NCI-H1436 (cell line): ENCODE measurements at places on chromosomes 6 and 20.

DNA sequence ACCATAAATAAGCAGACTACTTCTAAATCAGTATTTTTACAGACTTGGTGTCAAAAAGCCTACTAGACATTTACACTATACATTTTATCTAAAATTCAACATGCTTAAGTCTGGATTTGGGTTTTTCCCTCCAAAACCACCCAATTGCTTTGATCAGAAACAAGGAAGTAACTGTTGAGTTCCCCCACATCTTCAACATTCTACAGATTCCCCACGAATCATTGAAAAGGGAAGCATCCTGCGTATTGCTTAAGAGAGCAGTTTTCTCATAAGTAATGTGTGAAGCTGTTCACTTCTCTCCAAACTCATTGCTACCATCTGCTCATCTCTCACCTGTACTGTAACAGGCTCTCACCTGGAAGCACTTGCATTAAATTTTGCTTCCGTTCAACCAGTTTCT is 36.4 kb upstream of the RNF144B start:
- no peak for DNase-seq

GRCh38 chr6:116682334-116682712 is 1.3 kb downstream of the KPNA5 start:
- DNase-seq: no peak

GRCh38 chr6:139567095-139567494 is 192.6 kb upstream of the CITED2 start:
- DNase-seq: no peak

DNA sequence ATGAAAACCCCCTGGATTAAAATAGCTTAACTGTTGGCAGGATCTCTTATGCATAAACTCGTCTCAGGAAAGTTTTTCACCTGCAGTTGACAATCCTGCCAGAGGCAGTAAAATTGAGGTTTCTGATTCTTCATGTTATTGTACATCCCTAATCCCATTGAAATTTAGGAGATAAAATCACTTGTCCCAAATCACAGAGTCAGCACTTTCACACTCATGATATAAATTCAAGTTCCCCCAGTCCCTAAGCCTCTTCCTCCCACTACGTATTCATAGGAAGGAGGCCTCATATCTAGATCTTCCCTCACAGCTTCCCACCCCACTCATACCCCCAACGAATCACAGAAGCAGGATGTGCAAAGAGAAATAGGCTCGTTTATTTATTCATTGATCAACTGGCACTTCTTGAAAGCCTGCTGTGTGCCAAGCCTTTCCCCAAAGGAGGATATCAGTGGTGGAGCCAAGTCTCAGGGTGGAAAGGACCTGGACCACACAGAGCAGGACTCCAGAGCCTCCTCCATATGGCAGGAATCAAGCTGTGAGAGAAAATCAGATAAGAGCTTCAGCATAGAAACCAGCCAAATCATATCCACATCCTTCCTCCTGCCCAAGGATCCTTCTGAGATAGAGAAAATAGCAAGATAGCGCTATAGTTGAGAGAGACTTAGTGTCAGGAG is 2.3 kb downstream of the SLPI start:
- DNase-seq: no peak

DNA sequence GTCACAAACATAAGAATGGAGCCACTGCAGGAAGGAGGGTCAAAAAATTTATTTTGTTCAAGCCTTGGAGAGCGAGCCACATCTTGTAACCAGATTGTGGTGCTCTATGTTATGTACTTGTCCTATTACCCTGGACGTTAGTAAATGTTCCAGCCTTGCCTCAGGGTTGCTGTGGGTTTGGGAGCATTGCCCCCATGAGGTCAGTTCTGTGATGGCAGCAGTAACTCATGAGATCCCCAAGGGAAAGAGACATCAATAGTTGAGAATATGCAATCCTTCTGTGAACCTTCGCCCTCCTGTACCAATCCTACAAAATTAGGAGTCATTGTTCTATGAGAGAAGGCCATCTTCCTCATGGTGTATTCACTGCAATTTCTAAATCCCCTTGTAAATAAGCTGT is 16.4 kb upstream of the CFAP206 start:
- peak; percentile 14 for DNase-seq

GRCh38 chr6:14975471-14975817 is 270.4 kb upstream of the JARID2 start:
- DNase-seq: peak; percentile 3

GRCh38 chr6:165820407-165820806 is 157.4 kb upstream of the PDE10A start:
- no peak for DNase-seq

DNA sequence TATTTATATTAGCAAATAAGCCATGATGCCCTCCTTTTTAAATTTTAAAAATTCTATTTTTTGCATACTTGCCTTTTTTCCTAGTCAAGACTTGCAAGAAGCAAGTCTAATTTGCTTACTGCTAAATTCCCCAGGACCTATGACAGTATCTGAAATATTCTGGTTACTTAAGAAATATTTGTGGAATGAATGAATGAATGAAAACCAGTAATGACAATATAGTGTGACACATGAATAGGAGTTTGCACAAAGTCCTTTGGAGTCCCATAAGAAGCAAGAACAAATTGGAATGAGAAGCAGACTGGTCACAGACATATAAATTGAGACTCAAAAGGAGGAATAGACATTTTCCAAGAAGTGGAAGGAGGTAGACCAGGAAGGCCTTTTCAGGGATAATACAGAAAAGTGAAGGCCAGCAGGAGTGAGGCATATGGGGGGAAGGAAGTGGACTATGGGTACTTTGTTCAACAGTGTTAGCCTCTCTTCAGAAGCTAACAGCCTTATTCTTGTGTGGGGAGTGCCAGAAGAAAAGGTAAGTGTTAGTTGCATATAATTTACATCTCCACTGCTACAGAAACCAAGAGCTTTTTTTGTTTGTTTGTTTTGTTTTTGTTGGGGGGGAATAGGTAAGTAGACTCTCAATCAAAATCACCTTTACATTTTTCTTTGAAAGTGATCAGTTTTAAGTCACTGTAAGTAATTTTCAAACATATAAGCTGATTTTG is 93.6 kb upstream of the FAM184A start:
- DNase-seq: no peak

DNA sequence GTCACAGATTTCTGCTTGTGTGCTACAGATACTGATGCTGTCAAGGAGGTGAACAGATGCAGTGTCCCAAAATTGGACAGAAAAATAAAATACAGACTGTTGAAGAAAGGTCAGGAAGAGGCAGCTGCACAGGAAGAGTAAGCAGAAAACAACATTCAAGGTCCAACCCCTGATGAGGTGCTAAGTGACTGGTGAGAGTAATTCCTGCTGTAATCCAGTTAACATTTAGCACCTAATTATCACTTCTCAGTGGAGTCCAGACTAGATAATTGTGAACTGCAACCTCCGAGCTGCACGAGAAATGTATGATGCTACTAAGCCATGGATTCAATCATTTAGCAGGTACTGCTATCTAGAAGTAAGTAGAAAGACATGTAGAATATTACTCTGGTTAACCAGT is 36.3 kb upstream of the NRSN1 start:
- no peak for DNase-seq

GRCh38 chr6:162653808-162654207 is 73.8 kb downstream of the PRKN start:
- DNase-seq: no peak

DNA sequence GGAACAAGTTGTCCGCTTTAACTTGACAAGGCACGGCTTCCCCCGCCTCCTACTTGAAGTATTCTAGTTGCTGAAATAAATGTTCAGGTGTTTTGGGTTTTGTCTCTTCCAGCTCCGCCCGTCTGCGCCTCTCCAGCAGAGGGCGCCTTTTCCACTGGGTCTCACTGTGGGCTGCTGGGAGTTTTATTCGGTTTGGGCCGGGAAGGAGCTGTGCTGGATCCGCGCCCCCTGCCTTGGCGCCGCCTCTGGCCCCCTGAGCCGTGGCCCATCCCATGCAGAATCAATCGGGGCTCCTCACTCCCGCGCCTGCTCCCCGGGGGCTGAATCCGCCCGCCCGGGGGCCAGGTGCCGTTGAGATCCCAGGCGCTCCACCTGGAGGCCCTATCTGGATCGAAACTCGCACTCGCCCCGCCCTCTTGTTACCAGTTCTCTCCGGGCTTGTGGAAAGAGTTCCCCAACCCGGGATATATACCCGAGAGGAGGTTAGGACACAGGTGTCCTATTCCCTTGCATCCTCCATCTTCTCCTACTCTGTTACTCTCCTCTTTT is 51.0 kb upstream of the TCF21 start:
- peak; percentile 68 for DNase-seq

DNA sequence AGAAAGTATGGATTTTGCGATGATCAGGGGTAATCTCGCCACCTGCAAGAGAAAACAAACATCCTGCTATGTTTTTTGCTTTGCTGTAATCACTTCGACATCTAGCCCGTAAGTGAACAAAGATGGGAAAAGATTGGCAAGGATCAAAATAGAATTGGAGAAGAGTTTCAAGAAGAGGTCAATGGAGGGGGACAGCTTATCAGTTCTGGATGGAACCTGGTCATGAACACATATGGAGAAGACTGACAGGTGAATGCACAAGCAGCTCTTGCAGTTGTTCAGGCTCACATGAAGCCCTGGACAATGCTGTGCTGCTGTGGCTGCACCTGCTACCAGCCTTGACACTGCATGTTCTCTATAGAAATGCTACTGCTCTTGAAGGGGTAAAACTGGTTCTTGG is 222.1 kb downstream of the BCAS1 start:
- no peak for DNase-seq

GRCh38 chr6:168666699-168667427 is 225.9 kb downstream of the SMOC2 start:
- no peak for DNase-seq
